GM13977 (cell line): ENCODE measurements at places on chromosomes 6 and 20.

DNA sequence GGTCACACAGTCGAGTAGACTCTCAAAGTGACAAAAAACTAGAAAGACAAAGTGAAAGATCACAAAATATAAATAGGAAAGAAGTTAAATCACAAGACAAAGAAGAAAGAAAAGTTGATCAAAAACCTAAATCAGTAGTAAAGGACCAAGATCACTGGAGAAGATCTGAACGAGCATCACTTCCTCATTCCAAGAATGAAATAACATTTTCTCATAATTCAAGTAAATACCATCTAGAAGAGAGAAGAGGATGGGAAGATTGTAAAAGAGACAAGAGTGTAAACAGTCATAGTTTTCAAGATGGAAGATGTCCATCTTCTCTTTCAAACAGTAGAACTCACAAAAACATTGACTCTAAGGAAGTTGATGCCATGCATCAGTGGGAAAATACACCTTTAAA is 31.6 kb upstream of the GJA10 start:
- no peak for DNase-seq

- no peak for DNase-seq
Observed at GRCh38 chr6:167462514-167463312, 137.8 kb downstream of the TTLL2 start.

DNA sequence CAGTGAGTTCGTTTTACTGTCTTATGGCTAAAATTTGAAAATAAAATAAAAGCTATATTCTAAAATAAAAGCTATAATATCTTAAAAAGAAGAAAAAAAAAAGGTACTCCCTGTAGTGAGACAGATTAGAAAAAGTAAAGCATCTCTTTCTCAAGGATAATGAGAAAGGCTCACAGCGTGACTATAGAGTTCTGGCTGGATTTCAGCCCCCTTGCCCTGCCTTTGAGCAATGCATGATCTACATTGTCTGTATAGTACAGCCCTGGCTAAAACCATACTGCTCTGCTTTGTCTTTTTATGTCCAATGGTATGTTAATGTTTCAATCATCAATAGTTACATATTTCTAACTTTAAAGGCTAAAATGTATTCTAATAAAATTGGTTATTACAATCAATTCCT is 91.2 kb downstream of the PRSS35 start:
- no peak for DNase-seq

DNA sequence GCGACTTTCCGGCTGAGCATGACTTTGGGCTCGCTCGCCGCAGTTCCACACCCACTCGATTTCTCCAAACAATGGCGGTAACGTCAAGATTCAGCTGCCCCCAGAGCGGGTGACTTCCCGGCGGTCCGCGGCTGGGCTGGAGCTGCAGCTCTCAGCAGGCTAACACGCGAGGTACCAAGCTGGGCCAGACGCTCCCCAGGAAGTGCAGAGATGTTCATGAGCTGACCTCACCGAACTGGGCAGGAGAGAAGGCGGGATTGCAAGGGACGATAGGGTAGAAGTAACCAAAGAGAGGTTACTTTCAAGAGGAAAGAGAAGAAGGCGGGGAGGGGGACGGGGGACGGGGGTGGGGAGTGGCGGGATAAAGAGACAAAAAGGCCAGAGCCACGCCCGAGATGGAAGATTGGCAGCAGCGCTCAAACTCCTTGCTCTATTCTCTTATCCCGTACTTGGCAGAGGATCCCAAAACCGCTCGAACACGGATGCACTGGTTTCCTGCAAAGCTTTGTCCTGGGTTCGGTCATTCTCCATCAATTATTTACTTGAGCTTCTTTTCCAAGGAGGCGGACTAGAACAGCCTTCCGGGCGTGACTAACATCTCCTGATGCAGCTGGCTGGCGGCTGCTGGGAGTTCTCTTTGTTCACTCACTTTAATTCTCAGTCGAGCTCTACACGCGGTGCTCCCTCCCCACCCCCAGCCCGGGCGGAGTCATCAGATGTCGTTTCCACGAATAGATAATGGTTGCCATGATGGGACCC is at the start of gene MTCL3:
TSS of gene MTCL3 (minus strand) at position 626 of the 759 bp plus-strand sequence.
- DNase-seq, result no peak

GRCh38 chr20:10559266-10559665 is 114.5 kb downstream of the JAG1 start:
- DNase-seq, result no peak

GRCh38 chr6:80457439-80457933 is 351.0 kb downstream of the BCKDHB start:
- DNase-seq, result no peak

DNA sequence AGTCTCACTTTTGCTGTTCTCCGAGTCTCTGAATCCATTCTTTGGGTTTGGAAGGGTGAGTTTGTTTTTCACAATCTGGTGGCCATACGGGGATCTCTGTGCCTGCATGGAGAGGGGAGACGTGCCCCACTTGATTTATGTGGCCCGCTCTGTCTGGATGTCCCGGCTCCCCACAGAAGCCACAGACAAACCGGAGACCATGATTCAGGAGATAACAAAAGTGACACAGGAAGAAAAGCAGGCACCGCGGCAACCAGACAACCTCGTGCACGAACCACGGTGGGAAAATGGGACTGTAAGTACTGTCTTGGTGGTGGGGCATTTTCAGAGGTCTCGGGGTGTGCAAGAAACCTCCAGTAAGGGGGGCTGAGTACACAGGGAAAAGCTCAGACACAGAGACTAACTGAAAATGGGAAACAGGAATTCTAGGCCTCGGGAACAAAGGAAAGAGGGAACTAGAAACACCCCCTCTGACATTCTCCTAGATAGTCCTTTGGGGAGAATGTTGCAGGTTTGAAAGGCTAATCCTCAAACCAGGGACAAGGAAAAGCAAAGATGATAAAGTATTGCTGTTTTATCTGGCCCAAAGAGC is 22.1 kb upstream of the ZNF318 start:
- no peak for DNase-seq

DNA sequence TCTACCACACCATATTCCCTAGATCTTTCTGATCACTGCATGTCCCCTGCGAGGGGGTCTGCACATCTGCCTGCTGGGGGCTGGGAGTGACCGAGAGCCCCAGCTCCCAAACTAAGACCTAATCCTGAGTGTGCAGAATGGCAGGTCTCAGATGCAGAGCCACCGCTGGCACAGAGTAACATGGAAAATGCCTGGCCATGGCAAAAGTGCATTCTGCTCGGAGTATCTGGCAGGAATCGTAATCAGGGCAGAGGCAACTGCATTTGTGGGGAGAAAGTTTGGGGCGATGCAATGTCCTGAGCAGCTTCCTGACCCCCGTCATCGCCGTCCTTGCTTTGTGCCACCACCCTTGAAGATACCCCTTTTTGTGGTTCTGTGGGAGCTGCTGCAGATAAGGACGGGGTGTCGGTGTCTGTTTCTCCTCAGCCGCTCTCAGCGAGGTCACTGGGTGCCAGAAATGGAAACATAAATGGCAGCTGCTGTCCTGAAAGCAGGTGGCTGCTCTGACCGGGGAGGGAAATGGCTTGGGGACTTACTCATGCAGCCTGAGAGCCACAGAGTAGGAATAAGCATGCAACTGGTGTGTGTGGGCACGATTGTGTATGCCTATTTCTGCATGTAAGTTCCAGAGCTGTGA is 157.9 kb downstream of the LY86 start:
- no peak for DNase-seq

- peak; percentile 49 for DNase-seq
Observed at GRCh38 chr20:5039255-5039657, 37.9 kb upstream of the SLC23A2 start.

DNA sequence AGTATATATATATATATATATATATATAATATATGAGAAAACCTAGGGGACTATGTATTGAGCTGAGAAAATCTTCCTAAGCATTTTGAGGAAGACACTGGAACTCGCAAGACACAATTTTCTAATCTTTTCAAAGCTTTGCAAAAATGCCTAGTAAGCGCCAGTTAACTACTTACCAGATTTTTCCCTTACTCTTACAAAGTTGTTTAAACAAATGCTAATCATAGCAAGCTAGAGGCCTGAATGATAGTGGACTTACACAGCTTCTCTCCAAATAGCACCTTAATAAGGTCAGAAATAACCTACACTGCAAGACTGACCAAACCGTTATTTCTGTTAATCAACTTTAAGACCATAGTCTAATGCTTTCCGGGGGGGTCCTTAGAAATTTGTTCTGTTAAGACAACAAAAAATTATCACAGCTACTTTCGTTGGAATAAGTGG is 56.1 kb upstream of the HFE start:
- no peak for DNase-seq

- no peak for DNase-seq
Observed at GRCh38 chr20:58155148-58155925, 73.1 kb downstream of the ANKRD60 start.

GRCh38 chr6:166911248-166911677 is 45.1 kb downstream of the RNASET2 start:
- DNase-seq, result no peak

DNA sequence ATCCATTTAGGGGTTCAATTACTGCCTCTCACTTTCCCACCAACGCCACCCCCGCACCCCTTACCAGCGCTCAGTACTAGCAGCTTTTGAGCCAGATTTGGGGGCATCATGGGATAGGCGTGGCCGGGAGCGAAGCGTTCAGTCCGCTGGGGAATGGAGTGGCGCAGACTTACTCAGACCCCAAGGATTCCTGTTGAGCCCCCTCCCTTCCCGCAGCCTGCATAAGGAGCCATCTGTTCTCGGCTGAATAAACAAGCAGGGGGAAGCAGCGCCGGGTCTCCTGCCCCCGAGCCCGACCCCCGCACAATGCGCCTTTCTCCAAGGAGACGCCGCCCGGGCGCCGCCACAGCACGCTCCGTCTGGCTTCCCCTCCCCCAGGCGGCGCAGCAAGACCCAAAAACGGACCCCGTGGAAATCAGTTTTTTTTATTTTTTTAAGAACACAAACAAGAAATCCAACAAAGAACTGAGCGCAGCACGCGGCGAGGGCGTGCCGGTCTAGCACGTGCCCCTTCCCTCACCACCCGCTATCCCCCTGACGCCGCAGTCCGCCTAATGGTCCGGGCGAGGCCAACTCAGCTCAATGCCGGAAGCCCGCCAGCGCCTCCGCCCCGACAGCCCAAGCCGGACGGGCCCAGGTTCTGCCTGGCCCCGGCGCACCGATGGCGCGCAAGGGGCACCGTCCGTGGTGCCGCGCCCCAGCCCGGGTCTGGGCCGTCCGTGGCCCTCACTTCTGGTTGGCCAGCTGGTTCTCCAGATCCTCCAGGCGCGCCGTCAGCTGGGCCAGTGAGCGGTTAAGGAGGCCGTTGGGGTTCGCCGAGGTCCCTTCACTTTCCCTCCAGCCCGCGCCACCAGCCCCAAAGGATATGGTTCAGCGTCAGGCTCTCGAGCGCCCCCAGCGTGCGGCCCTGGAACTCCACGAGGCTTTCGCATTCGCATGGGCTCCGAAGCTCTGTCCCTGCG is 13.3 kb upstream of the RBPJL start:
- DNase-seq, result peak; percentile 92

GRCh38 chr20:2840967-2841531 is 504 bp downstream of the VPS16 start:
- DNase-seq, result peak; percentile 69

- peak; percentile 11 for DNase-seq
Observed at GRCh38 chr6:130132286-130132701, 90.5 kb downstream of the SAMD3 start.

- no peak for DNase-seq
Observed at GRCh38 chr20:34402461-34402860, 39.4 kb downstream of the ITCH start.

DNA sequence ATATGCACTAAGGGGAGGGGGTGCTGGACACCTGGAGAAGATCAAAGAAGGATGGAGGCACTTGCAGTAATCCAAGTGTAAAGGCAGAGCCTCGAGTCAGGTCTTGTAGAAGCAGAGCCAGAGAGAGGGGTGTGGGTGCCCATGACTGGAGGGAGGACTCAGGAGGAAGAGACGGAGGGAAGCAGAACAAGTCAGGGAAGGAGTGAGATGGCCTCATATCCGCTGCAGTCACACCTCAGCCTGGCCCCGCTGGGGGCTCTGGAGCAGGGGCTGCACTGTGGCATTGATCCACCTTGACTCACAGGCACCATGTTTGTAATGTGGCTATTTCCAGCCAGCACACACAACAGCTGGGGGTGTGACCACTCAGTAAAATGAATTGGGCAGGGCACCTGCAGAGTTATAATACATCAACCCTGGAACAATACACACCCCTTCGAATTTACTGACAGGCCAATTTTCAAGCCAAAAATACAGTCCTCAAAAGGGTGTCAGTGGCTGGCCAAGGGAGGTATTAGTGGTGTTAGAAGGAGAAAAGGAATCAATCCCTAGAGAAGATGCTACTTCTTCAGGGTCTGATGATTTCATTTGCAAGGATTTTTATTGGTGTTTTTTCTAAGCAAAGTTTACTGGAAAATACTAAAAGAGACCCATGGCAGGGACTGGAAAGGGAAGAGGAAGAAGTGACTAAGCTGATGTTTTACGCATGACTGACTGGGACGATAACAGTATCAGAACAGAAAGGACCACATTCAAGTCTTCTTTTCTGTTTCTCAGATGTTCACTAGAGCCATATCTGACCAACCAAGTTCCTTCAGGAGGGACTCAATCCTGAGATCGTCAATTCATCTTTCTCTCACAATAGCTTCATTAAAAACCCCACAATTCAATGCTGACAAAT is 18.9 kb upstream of the NXT1 start:
- DNase-seq, result no peak

- no peak for DNase-seq
Observed at GRCh38 chr20:34989670-34990069, 34.0 kb downstream of the MYH7B start.

DNA sequence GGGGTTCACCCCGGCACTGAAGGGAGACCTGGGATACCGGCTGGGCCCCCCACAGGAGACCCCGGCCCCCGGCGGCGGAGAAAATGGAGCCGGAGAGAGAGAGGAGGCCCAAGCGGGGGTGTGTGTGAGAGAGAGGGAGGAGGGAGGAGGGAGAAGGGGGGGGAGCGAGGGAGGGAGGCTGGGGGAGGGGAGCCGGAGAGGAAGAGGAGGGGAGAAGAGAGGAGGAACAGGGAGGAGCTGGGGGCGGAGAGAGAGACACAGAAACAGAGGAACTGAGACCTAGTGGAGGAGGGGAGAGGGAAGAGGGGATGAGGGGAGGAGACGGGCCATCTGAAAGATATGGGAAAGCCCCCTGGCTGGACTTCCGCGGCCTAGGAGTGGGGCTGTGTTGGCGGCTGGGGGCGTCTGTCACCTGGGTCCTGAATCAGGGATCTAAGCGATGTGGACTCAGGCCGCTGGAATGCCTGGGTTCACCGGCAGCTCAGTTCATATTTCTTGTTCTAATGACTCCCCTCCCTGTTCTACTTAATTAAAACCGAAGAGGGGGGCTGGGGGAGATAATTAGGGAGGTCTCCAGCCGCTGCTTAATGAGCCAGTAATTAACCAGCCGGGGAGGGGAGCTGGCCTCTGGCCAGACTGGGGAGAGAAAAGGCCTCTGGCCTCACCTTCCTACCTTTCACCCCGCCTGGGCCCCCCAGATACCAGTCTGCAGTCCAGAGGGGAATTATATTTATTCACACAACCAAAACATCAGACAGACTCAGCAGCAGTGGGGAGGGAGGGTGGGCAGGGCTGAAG is at the start of gene PBX2:
TSS of gene PBX2 (minus strand) at position 149 of the 798 bp plus-strand sequence. CDS start 287 bp downstream, outside the sequence.
- DNase-seq, result peak; percentile 90

- no peak for DNase-seq
Observed at GRCh38 chr6:163648868-163649267, 234.3 kb downstream of the QKI start.

GRCh38 chr6:77326029-77326428 is 137.3 kb downstream of the HTR1B start:
- DNase-seq, result no peak
